Sigmoid colon (tissue), 7 donors: ENCODE measurements at places on chromosomes 16 and 17. TPM values are rescaled to one million over a fixed set of nuclear protein-coding genes. Genes with fewer than 3 reads are reported as not detected.

DNA sequence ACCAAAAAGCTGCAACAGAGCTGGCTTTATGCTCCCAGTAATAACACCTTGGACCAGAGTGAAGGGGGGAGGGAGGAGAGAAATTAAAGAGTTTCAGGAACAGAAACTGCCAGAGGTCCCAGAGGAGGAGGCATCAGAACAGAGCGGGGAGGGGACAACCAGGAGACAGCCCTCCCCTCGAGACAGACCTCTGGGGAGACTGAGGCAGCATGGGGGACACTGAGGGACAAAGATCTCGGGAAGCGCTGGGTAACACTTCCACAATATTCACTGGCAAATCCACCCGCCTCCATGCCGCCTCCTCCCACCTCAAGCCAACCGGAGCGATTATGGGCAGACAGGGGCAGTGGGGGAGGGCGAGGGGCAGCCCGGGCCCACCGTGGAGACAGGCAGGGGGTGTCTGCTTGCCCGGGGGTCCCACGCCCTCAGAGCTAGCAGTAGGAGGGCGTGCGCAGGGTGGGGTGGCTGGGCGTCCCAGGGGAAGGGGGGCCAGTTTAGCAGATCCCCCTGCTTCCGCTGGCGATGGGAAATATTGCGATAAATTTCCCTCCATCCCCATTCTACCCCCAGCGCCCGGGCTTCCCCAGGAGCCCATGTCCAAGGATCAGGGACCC lies 1.2 kb downstream of the PCGF2 start:
- no peak for DNase-seq

DNA sequence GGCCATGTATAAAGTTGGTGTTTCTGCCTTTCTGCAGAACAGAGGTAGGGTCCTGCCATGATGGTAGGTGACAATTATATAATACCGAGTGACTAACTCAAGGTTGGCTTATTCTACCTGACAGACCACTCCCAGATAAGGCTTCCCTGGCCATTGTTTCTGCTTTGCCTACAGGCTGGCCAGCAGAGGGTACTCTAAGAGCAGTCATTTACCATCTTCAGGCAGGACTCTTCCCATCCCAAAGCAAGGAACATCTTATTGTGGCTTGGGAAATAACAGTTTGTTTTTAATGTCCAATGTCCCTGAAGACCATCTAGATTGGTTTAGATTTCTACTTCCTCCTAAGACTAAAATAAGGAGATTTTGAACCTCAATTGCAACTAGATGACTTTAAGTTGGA lies 74.1 kb downstream of the SNX11 start:
- no peak for DNase-seq

- DNase-seq, result no peak
Measured at GRCh38 chr17:82863383-82863940, 23.6 kb upstream of the ZNF750 start.

DNA sequence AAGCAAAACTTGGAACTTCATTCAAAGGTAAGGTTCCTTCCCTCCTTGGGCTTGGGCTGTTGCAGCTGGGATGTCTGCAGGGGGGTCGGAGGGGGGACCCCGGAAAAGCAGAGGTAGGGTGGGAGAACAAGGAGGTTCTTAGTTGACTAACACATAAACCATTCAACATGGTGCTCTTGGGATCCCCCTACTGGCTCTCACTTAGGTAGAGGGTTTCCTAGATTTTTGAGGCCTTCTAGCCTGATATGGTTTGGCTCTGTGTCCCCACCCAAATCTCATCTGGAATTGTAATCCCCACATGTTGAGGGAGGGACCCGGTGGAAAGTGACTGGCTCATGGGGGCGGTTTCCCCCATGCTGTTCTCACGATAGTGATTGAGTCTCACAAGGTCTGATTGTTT lies 93.9 kb downstream of the RGS9 start:
- DNase-seq, result no peak

DNA sequence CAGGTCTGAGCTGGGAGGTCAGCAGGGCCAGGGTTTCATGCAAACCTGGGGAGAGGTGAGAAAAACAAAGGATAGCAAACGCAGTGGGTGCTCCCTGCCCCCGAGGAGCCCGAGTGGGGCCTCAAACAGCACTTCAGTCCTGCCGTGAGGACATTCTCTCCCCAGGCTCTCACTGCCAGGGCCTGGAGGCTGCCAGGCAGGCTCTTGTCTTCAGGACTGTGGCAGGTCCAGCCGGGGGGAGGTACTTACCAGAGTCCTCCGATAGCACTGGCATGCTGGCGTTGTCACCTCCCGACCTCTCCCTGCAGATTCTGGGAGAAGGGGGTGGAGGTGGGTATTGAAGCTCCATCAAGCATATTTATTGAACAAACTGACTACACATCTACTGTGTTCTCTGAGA lies 1.3 kb downstream of the MPP3 start:
- DNase-seq, result no peak

GRCh38 chr16:66020642-66021041 lies 345.8 kb upstream of the CDH5 start:
- no peak for DNase-seq

DNA sequence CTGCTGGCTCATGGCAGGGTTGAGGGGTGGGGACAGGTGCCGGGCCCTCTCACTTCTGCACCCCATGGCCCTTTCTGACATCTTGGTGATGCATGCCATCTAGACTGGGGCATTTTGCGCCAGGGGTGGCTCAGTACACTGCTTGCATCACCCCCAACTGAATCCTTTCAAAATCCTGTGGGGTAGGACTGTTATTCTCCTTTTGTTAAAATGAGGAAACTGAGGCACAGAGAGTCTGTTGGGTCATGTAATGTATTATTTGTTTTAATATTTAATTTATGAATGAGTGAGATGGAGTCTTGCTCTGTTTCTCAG lies 9.9 kb downstream of the ADCY7 start:
- DNase-seq, result no peak

DNA sequence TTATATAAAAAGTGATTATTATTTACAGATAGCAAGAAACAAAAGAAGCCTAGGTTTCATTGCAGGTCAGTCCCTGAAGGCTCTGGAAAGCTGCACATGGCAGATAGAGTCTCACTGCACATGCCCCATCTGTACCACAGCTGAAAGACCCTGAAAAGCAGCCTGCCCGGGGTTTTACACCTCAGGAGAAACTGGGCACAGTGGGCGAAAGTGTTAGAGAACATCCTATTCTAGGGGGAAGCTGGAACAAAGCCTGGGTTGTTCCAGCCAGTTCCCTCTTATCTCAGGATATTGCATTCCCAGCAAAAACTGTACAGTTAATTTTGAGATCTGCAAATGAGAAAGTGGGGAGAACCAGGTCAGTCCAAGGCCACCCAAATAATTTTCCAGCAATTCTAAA lies 419.7 kb downstream of the CNTNAP4 start:
- DNase-seq, result no peak

- DNase-seq, result no peak
Measured at GRCh38 chr16:27671410-27671809, 121.5 kb downstream of the KATNIP start.

GRCh38 chr17:51091635-51092034 lies 29.0 kb downstream of the SPAG9 start:
- no peak for DNase-seq

- DNase-seq, result no peak
Measured at GRCh38 chr16:27303256-27304100, 10.3 kb upstream of the IL4R start.

DNA sequence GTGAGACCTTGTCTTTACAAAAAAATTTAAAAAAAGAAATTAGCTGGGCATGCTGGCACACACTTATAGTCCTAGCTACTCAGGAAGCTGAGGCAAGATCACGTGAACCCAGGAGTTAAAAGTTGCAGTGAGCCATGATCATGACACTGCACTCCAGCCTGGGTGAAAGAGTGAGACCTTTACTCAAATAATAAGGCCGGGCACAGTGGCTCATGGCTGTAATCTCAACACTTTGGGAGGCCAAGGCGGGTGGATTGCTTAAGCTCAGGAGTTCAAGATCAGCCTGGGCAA lies 11.5 kb upstream of the RIPOR1 start:
- no peak for DNase-seq

DNA sequence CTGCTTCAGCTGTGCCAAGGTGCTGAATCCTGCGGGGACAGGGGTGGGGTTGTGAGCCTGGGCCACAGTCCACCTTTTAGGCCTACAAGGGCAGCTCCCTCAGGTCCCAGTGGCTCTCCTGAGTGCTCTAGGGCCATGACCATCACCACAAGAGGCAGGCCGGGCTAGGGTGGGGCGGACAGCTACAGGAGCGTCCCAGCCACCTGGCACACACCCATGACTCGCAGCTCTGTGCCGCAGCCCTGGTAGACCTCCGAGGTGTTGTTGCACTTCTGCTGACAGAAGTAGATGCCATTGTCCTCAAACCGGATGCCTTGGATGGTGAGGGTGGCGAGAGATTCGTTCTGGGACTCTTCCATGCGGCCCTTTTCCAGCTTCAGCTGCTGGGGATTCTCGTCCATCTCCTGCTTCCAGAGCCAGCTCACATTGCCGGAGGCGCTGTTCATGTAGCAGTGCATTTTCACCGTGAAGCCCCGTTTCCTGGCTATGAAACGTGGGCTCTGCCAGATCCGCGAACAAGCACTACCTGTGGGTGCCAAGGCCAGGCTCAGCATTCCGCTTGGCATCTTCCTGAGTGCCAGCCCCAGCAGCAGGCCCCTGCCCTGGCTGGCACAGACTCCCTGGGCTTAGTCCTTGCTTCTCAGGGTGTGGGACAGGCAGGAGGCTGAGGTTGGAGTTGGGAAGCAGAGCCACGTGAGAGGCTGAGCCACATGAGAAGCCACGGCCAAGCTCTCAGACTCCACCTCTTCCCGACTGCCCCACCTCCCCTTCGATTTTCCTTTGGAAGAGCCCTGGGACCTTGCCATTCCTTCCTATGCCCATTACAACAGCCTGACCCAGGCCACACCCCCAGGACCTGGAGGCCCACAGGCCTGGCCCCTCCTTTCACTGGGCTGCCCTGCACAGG lies 2.0 kb downstream of the CD79B start:
- no peak for DNase-seq

DNA sequence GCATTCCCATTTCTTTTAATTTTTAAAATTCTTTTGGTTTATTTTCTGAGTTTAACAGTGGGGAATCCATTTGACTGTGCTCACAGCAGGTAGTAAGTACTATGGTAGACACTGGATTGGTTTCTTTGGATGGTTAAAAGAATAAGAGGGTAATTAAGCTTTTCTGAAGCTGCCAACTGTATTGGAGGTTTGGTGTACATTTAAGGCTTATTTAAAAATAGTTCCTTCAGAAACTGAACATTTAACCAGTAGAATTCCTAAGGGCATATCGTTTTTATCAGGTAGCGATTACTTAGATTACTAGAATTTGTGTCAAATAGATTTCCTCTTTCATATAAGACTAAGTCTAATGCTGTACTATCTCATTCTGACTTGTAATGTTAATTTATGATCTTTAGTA lies 162.4 kb downstream of the PPM1E start:
- no peak for DNase-seq

GRCh38 chr16:14329727-14330350 lies 258.7 kb downstream of the MRTFB start:
- no peak for DNase-seq

DNA sequence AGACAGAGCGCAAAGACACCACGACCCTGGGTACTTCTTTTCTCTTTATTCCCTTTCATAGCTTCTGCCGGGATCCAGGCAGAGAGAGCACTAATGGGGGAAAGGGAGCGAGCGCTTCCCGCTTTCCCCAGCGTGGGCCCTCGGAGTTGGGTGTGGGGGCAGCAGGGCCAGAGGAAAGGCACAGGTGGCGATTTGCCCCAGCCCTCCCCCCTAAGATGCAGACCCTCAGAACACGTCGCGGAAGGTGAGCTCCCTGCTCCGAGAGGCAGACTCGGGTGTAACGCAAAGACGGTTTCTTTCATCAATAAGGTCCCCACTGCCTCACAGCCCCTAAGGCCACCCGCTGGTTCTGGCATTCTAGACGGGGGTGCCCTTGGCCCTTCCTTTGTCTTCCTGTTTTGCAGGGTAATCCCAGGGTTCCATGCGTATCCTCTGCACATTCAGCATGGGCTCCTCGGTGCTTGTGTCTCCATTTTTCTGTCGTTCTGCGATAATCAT lies 570 bp upstream of the NME3 start:
- no peak for DNase-seq

DNA sequence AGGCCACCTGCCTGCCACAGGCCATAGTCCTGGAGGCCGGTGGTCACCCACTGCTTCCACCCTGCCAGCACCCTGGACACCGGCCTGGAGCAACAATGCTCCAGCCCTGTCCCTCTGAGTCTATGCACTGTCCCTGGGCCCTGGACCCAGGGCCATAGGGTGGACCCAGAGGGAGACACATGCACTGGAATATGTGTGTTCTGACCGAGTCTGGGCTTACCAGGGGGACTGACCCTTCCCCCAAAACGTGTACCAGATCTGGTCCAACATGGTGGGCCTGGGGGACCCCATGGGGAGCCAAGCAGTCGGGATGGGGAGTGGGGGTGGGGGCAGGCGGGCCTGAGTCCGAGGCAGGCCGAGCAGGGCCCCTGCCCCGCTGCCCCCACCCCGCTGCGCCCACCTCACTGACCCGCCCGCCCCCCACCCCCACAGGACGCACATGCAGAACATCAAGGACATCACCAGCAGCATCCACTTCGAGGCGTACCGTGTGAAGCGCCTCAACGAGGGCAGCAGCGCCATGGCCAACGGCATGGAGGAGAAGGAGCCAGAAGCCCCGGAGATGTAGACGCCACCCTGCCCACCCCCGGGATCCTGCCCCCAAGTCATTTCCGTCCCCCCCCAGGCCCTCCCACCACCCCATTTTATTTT lies 357.4 kb downstream of the SEC14L1 start:
- DNase-seq, result peak; percentile 61

DNA sequence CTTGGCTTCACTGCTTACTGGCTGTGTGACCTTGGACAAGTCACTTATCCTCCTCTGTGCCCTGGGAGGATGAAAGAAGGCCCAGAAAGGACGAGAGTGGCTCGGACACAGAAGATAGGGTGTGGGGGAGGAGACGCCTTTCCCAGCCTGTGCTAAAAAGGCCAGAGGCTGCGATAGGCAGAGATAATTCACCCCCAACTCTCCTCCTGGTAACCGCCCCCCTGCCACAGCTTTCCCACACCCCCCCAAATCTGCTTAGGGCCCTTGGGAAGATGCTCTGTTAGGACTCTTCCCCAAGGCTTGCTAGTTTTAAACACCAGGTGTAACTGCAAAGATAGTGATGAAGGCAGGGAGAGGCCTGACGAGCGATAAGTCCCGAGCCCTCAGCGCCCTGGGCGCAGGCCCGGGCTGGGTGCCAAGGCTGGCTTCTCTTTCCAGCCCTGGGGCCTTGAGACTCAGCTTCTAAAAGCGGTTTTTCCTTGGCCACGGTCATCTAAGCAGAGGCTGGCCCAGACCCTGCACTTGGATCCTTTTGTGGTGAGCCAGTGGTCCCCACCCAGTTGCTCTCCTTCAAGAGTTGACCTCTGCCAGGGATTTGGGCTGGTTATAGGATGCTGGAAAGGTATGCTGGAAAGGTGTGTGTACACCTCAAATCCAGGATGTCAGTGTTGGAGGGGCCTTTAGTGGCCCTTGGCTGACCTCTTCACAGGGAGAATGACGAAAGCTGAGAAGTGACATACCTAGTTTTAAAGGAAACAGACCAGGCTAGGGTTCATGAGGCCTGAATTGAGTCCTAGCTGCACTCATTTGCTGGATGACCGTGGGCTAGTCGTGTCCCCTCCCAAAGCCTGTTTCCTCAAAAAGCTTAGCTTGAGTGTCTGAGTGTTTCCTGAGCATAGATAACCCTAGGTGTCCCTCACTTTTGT lies 3.4 kb upstream of the PPP1R9B start:
- no peak for DNase-seq

The CSH1 gene
- not detected for total RNA-seq

The GP1BA gene
- not detected for total RNA-seq

The OGFOD1 gene
- total RNA-seq, result 13.6 TPM

The PIRT gene
- 5.2 TPM for total RNA-seq

The AOC3 gene
- total RNA-seq, result 134 TPM

The BCAR1 gene
- total RNA-seq, result 42.9 TPM

The CCL4L2 gene
- not detected for total RNA-seq

The SEZ6L2 gene
- 9.1 TPM for total RNA-seq

The GSDMA gene
- total RNA-seq, result 1.3 TPM

The ASB16 gene
- total RNA-seq, result 0.82 TPM

The TEDC2 gene
- total RNA-seq, result not detected
